ENCODE measurements at places on chromosomes 3 and 15.

- DNase-seq: peak; percentile 64
These were observed 79.6 kb downstream of the DHX36 start for GRCh38 chr3:154244644-154245043.

DNA sequence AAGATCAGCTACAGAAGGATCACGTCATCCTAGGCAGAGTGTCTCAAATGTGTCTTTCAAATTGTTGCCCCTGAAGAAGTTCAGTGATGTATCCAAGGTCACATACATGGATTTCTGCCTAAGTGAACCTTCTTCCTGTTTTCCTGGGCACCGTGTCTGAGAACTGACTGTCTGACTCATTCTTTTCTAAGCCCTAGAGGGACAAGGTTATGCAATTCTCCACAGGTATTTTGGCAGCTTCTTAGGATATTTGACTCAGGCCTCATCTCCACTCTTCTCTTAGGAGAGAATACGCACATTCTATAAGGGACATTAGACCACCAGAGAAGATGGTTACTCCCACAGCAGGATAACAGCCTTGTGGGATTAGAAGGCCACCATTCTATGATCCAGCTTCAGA lies 391.9 kb upstream of the THBS1 start:
- DNase-seq: peak; percentile 88

DNA sequence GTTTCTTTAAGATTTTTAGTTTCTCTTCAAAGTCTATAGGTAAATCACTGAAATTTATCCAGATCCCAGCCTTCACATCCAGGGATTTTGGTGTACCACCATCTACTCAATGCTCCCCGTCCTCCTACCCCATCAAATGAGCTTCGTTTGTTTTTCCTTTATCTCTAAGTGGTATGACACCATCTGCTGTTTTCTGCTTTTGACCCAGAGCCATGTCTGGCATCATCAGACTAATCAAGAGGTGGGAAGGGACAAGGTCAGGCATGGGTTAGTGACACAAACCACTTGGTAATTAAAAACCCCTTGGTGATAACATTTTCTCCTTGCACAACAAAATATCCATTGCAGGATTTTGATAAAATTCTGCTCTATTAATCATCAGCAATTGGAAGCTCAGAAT lies 92.7 kb upstream of the GOLGA8J start:
- DNase-seq: no peak

DNA sequence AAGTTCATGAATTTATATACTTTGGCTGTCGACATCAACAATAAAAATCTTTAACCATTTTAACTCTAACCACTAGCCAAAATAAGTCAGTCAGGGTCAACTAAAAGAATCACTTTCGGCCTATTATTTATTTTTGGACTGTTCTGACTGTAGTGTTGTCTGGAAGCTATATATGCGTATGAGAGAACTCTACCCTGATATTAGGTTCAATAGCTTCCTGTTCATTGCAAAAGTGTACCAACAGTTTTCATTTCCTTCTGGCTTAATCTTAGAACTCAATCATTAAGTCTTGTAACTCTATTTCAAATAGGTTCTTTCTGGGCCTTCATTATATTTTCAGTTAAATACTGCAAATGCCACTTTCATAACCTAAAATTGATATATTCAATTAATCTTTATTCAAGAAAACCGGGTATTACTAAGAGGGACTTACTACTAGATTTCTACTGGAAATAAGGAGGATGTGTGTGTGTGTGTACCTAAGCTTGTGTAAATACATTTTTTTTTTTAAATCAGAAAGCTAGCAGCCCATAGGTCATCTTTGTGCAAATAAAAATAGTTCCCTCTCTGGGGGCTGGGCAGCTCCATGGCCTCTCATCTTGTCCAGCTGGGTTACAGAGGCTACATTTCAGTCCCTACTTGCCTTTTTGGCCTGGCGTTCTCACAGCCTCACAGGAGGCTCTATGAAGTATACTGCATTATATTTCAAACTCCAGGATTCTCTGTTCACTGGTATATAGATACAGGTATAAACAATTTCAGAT lies 5.8 kb downstream of the SERPINI2 start:
- DNase-seq: no peak

GRCh38 chr15:72835294-72835890 lies 51.8 kb upstream of the ADPGK start:
- peak; percentile 12 for DNase-seq

DNA sequence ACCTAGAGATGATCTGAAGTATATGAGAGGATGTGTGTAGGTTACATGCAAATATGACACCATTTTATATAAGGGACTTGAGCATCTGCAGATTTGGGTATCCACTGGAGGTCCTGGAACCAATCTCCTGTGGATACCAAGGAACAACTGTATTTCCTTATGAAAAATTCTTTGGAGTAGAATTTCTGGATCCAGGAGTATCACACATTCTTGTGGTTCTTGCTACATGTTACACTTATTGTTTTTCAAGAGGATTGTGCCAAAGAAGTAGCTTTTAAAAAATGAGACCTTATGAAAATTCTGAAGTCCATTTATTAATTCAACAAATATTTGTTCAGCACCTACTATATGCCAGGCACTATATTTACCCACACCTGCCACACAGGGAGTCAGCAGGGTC lies 15.7 kb upstream of the TBC1D23 start:
- DNase-seq: peak; percentile 64

DNA sequence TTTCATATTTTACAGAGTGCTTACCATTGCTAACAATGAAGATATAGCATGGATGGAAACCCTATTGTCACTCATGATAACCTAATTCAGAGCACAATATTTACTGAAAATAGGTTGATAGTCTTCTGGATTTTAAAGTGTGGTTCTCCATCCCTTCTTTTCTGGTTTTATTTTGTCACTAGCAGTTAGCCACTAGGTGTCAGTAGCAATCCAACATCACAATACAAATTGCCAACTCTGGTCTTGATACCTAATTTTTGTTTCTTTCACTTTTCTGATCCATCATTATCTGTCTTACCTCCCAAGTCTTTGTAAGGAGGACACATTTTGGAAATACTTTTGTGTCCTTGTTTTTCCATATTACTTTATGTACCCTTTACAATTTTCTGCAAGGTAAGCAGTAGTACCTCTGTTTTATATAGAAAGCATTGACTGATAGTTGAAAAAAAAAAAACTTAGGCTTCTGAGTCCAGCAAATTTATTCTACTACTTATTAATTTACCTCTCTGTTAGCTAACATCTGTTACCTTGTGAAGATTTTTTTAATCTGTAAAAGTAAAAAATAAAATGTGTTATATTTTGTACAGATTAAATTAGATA lies 28.3 kb upstream of the CRYBG3 start:
- peak; percentile 79 for DNase-seq

GRCh38 chr3:35932995-35933394 lies 293.7 kb downstream of the ARPP21 start:
- DNase-seq: peak; percentile 97

DNA sequence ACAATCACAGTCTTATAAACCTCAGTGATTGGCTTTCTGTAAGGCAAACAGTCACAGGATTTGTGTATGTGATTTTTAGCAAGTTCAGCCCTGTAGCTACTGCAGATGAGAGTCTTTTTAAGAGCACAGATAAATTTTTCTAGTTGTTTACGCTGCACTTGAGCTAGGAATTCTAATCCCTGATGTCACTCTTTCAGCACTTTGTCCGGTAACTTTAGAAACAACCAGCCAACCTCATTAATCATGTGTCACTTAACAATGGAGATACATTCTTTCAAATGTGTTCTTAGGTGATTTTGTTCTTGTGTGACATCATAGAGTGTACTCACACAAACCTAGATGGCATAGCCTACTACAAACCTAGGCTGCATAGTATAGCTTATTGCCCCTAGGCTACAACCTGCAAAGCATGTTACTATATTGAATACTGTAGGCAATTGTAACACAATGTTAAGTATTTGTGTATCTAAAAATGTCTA lies 36.8 kb upstream of the GOLGA6L2 start:
- DNase-seq: no peak

GRCh38 chr3:137770066-137770834 lies 6.1 kb downstream of the SOX14 start:
- no peak for DNase-seq

DNA sequence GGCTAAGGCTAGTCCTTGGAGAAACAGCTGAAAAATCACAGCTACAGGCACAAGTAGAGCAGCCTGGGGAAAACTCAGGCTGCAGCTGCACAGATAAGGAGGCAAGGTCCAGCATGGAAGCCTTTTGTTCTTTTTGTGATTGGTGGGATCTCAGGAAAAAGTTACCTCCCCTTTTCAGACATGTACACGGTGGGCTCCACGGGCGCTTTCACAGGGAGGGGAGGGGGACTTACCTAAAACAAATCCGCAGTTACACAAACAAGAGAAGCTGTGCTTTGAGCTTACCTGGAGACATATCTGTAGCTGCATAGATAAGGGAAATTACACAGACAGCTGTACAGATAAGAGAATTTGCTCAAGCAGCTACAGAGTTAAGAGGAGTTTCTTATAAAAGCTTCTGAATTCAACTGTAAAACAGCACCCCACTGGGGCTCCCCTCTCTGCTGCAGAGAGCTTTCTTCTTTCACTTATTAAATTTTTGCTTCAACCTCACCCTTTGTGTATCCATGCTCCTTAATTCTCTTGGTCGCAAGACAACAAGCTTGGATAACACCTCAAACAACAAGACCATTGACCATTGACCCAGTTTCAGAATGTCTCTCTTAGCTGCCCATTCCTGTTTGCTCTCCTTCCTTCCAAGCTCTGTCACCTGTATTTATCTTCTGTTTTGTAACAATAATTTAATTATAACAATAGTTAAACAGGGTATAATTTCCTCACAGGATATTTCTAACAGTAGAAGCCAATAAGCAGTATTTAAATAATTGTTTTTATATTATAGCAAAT lies 10.9 kb upstream of the CD200 start:
- DNase-seq: no peak

GRCh38 chr15:39669661-39670060 lies 88.8 kb downstream of the THBS1 start:
- no peak for DNase-seq

DNA sequence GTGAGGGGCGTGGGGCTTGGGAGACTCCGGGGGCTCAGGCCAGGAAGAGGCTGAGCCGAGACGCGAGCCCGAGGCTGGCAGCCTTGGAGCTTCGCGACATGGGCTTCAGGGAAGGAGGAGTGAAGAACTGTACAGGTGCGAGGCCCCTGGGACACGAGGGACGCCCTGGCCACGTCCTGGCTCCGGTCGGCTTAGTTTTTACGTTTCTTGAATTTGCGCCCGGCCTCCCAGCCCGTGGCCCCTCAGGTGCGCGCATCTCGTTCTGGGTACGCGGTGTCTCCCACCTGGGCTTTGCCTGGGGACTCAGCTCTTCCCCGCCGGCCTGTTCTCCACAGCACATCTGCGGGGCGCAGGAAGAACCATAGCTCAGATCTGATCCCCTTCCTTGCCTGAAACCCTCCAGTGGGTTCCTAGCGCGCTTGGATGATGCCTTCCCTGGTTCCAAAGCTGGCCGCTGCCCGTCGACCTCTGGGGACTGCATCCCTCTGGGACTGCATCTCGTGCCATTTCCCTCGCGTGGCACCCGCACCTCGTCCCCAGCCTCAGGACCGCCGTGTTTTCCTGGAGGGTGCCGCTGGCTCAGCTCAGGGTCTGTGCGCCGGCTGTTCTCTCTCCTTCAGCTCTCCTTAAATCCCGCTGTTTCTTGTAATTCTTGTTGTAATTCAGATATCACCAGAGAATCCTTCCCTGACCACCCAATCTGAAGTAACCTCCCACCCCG lies 614 bp downstream of the CHCHD6 start:
- no peak for DNase-seq

GRCh38 chr3:61685755-61686154 lies 124.4 kb downstream of the PTPRG start:
- no peak for DNase-seq

DNA sequence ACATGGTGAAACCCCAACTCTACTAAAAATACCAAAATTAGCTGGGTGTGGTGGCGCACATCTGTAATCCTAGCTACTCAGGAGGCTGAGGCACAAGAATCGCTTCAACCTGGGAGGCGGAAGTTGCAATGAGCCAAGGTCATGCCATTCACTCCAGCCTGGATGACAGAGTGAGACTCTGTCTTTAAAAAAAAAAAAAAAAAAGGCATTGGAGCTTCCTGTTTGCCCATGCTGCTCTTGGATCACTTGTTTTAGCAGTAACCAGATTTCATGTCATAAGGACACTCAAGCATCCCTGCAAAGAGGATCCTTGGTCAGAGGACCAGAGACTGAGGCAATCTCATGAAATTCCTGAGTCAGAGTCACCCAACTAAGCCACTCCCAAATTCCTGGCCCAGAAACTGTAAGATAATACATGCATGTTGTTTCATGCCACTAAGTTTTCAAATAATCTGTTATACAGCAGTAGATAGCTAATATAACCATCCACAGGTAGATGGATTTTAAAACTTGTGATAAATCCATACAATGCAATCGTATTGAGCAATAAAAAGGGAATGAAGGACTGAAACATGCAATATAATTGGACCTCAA lies 82.0 kb upstream of the XXYLT1 start:
- peak; percentile 97 for DNase-seq

GRCh38 chr3:127819656-127820055 lies 2.7 kb downstream of the MGLL start:
- DNase-seq: no peak

- DNase-seq: no peak
These were observed 265.0 kb downstream of the XXYLT1 start for GRCh38 chr3:195005759-195006510.

DNA sequence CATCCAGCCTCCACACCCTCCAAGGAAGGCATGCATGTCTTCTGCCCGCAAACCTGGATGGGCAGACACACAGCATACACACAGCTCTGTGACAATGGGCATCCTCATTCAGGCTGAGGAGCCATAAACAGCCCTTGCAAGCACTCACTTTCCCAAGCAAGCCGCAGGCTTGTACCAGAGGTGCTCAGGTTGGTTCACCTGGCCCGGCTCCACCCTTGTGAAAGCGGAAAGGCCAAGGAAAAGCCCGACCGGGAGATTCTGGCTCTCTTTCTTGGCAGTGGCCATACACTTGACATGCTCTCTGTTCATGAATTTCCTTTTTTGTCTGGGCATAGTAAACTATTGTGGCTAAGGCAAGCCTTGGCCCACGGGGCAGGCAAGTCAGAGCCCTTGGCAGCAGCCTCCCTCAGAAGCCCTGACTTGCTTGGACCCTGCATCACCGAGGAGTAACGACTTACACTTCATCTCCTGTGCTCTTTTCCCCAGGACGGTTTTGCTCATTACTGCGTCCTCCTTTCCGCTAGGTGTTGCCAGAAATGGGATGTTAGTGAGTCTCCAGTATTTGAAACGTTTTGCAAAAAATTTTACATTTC lies 74.6 kb upstream of the BNC1 start:
- DNase-seq: no peak

- DNase-seq: peak; percentile 70
These were observed 60.4 kb downstream of the MB21D2 start for GRCh38 chr3:192857260-192857661.

- DNase-seq: no peak
These were observed 19.1 kb upstream of the RAP2B start for GRCh38 chr3:153142961-153143360.

GRCh38 chr3:55292360-55292759 lies 194.7 kb downstream of the WNT5A start:
- no peak for DNase-seq

DNA sequence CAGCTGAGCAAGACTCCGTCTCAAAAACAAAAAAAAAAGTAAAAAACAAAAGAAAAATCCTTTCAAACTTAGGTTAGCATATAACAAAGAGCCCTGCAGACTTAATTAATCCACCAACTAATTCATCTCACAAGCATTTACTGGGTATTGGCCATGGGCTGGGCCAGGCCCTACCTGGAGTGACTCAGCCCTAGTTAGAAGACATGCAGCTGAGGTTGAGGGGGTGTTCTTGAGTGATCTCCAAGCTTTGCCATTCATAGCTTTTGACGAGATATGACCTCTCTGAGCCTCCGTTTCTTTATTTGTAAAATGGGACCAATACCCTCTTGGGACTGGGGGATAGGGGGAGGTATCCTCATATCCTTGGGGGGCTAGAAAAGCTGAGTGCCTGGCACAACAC lies 7.8 kb downstream of the FBXL22 start:
- no peak for DNase-seq
